KG1 (cell line): ENCODE measurements at places on chromosomes 13 and 19.

- no peak for DNase-seq
Measured at GRCh38 chr13:113665597-113666328, 1.3 kb upstream of the GRK1 start.

- no peak for DNase-seq
Measured at GRCh38 chr13:74930402-74931165, 551.4 kb downstream of the TBC1D4 start.

- DNase-seq = no peak
Measured at GRCh38 chr19:862581-863314, 3.3 kb downstream of the CFD start.

DNA sequence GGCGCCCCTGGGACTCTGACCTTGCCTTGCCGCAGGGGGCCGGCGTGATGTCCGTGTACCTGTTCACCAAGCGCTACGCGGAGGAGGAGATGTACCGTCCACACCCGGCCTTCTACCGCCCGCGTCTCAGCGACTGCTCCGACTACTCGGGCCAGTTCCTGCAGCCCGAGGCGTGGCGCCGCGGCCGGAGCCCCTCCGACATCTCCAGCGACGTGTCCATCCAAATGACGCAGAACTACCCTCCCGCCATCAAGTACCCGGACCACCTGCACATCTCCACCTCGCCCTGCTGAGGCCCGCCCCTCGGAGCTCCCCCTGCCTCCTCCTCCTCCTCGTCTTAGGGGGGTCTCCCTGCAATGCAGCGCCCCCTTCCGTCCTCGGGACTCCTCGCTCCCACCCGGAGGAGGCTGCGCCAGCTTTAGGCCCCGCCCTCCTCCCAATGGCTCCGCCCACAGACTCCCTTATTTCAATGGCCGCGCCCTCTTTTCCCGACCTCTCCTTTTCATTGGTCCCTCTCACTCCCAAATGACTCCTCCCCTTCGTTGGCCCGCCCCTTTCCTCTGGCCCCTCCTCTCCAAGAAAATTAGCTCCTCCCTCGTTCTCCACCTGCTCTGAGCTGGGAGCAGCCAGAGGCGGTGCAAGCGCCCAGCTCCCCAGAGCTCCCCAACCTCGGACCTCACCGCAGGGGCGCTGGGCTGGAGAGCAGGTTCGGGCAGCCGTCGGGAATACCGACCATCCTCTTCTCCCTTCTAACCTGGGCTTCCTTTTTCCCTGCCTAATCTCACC is 20.5 kb upstream of the CACNG8 start:
- DNase-seq = no peak

DNA sequence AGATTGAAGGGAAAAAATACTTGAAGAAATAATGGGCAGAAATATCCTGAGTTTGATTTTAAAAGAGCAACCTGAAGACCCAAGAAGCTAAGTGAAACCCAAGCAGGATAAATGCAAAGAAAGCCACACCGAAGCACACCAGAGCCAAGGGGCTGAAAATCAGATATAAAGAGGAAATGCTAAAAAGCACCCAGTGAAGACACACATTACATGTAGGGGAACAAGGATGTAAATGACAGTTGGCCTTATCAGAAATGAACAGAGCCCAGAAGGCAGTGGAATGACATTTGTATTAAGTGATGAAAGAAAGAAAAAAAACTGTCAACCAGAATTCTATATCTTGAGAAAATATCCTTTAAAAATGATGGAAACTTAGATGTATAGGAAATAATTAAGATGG is 139.1 kb downstream of the SLC7A1 start:
- DNase-seq = no peak

GRCh38 chr19:17236811-17237543 is 8.7 kb downstream of the NR2F6 start:
- DNase-seq = no peak

DNA sequence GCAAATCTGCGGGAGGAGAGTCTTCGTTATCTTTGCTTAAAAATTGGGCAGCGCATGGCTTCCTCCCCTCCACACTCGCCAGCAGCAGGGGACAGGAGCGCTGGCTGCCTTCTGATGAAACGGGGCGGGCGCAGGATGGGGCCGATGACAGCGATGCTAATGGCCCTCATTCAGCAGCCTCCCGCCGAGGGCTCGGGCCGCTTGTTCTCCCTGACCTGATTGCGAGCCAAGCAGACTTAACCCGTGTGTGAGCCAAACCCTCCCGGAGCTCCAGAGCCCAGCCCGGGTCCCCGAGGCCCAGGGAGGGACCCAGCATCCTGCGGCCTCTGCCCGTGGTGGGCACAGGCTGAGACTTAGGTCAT is 90.3 kb downstream of the KDM4B start:
- DNase-seq = no peak

DNA sequence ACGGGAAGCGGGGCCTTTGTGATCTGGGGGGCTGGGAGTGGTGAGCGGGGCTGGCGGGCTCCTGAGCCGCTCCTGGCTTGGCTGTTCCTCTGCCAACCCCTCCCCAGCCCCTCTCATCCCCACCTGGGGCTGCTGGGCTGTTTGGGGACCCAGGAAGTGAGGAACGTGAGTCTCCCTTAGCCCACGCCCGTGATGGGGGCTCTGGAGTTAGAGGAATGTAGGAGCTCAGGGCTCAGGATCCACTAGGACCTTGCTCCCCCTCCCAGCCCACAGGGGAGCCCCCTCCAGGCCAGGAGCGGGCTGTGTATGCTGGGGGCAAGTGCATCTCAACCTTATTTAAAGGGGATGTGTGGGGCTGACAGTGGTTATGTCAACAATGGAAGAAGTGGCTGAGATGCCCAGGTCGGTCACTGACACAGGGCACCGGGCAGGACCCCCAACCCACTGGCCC is 134.1 kb downstream of the URI1 start:
- no peak for DNase-seq

- DNase-seq = no peak
Measured at GRCh38 chr13:23621316-23621645, 51.1 kb downstream of the TNFRSF19 start.

DNA sequence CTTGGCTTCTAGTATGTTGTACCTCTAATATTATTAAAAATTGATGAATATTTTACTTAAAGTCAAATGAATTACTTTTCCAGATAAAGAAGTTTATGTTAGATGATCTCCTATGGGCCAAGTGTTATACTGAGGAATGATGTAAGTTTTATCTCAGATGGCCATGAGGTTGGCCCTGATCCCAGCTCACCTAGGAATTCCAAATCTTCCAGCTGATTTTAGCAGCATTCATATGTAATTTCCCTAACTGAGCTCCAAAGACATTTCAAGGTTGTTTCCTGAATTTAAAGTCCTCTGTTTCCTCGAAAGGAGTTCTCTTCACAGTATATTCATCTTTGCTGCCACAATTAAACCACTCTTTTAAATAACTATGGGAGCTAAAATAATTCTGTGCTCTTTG is 1670.4 kb upstream of the SPRY2 start:
- DNase-seq = no peak

DNA sequence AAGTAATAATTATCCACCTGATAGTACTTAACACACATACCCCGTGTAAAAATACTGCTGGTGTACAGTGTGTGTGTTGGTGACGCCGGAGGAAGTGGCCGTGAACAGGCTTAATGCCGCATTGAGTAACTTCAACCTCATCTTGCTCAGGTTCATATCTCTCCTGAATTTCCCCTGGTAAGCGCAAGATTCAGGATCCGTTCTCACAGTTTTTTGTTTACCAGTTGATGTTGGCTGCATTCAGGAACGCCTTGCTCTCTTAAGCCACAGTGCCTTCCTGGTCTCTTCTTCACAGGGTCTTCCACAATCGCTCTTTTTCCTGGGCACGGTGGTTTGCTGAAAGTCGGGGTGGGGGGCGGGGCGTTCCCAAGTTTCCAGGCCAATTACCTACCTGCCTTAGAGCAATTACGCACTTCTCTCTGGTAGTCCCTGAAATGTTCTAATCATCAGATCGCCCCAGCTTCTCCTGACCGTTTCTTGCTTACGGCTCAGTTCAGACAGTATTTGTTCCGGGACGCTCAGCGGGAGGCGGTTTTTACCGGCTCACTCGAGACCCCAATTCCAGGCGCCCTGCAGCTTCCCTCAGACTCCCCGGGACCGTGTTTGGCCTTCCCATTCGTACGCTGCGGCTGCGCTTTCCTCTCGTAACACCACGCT is 706 bp upstream of the DNAJC3 start:
- peak; percentile 77 for DNase-seq

- DNase-seq = no peak
Measured at GRCh38 chr13:60433505-60433904, 36.5 kb downstream of the TDRD3 start.

DNA sequence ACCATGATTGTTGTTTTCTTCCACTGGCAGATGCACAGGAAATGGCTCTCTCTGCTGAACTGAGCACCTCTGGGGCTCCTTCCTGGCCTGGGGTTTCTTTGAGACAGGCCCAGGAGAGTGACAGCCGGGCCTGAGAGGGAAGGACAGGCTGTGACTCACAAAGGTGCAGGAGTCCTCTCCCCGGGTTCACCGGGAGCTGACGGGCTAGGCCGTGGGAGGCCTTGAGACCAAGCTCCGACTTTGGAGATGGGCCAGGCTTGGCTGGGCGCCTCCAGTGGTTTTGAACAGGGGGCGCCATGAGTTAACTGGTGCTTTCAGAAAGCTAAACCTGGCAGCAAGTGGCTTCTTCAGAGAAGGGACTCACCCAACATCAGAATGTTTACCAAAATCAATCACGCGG is 143.4 kb downstream of the URI1 start:
- DNase-seq = no peak

DNA sequence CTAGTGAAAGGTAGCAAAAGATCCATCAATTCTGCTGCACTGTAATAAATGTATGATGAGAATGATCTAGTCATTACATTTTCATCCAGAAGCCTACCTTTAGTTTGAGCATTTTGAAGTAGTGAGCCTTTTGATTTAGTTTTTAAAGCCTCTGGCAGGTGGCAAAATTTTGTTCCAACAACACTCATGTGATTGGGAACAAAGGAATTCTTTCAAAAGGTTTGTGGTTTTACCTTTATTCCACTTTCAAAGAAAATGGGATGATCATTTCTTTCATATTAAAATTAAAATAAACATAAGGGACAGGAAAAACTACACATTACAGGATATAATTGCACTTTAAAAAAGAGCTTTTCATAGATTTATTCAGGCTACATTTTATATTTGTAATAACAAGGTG is 260.2 kb downstream of the DACH1 start:
- no peak for DNase-seq

GRCh38 chr19:48613852-48614435 is 932 bp downstream of the FAM83E start:
- DNase-seq = no peak

- DNase-seq = no peak
Measured at GRCh38 chr13:32647926-32648325, 61.7 kb downstream of the PDS5B start.

GRCh38 chr13:77391475-77391874 is 64.6 kb upstream of the MYCBP2 start:
- DNase-seq = no peak

GRCh38 chr13:104650431-104650830 is 1584.2 kb upstream of the SLC10A2 start:
- DNase-seq = no peak

DNA sequence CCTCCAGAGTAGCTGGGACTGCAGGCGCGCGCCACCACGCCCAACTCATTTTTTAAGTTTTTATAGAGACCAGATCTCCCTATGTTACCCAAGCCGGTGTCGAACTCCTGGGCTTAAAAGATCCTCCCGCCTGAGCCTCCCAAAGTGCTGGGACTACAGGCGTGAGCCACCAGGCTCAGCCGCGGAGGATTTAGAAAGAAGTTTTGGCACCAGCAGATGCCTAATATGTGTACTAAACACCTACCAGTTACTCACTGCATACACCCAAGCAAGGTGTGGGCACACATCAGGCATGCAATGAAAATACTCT is 464 bp upstream of the ZFP14 start:
- no peak for DNase-seq
